Lower lobe of right lung (tissue), 2 donors: ENCODE measurements at places on chromosomes 11 and 22. TPM values are rescaled to one million over a fixed set of nuclear protein-coding genes. Genes with fewer than 3 reads are reported as not detected.

Gene TRPM5
- not detected for total RNA-seq

DNA sequence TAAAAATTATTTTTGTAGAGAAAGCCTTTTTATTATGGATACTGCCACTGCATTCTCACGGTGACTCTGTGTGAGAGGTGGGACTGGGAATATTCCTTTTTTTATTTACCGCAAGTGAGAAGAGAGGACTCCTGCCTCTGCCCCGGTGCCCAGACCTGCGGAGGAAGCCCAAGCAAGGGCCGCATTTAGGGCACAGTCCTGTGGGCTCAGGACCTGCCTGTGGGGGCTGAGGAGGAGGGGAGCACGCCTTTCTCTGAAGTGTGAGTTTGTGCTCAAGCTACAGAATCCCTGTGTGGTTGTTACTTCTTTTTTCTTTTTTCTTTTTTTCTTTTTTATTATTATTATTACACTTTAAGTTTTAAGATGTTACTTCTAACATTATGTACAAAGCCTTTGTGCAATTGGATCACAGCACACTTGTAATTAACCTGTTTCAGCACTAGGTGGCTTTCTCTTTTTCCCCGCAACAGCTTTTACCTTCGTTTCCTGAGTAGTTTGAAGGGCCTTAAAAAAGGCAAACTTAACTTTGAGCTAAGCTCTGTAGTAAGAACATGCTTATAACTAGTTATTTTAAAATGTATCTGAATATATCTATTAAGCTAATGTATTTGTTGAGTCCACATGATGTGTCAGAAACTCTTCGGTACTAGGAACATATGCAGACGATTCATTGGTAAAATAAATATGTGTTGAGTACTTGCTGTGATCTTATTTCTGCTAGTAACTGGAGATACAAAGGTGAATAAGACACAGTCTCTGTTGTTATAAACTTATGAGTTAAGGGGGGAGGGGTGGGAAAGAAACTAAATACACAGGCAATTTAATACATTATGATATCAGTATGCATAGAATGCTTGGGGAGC, 18.3 kb downstream of the AMOTL1 start:
- no peak for DNase-seq

- no peak for DNase-seq
Measured at GRCh38 chr11:133937015-133937414, 19.8 kb downstream of the IGSF9B start.

Gene C11orf16
- 5.4 TPM for total RNA-seq

Gene FAM111B
- 1.1 TPM for total RNA-seq

DNA sequence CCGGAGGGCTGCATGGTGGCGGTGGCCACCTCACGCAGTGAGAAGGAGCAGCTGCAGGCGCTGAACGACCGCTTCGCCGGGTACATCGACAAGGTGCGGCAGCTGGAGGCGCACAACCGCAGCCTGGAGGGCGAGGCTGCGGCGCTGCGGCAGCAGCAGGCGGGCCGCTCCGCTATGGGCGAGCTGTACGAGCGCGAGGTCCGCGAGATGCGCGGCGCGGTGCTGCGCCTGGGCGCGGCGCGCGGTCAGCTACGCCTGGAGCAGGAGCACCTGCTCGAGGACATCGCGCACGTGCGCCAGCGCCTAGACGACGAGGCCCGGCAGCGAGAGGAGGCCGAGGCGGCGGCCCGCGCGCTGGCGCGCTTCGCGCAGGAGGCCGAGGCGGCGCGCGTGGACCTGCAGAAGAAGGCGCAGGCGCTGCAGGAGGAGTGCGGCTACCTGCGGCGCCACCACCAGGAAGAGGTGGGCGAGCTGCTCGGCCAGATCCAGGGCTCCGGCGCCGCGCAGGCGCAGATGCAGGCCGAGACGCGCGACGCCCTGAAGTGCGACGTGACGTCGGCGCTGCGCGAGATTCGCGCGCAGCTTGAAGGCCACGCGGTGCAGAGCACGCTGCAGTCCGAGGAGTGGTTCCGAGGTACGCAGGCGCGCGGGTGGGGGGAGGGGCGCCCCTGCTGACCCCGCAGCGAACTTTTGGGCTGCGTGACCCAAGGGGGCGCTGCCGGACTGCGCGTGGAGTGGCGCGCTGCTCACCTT, 670 bp downstream of the NEFH start:
- peak; percentile 59 for DNase-seq

Gene GGT5
- total RNA-seq: 29.4 TPM

- no peak for DNase-seq
Measured at GRCh38 chr11:89660234-89660633, 49.9 kb upstream of the TRIM77 start.

Gene SUSD2
- total RNA-seq: 200 TPM

- DNase-seq: no peak
Measured at GRCh38 chr11:69496631-69497220, 15.3 kb downstream of the LINC01488 start.

- no peak for DNase-seq
Measured at GRCh38 chr22:33577862-33578411, 342.3 kb downstream of the LARGE1 start.

GRCh38 chr11:43567396-43567975, 113.1 kb upstream of the HSD17B12 start:
- DNase-seq: no peak

- DNase-seq: no peak
Measured at GRCh38 chr11:81725701-81726100, 1008.0 kb downstream of the FAM181B start.

DNA sequence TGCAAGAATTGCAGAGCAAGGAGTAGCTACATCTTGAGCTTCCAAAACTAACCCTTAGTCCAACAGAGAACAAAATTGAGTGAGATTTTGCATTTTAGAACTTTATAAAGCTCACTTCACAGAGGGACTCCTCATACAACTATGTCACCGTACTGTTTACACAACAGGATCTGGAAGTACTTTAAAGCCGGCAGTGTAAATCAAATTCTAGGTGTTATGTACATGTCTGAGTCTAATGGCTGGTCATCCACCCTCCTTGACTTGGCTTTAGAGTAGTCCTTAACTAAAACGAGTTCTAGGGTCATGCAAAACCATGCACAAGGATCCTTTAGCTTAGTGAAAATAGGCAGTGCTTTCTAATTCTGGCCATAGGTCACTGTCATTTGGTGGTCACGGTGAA, 23.5 kb downstream of the IRAG1 start:
- no peak for DNase-seq

Gene HMOX1
- 68.3 TPM for total RNA-seq

GRCh38 chr11:130674686-130675308, 226.4 kb downstream of the ADAMTS15 start:
- DNase-seq: no peak

DNA sequence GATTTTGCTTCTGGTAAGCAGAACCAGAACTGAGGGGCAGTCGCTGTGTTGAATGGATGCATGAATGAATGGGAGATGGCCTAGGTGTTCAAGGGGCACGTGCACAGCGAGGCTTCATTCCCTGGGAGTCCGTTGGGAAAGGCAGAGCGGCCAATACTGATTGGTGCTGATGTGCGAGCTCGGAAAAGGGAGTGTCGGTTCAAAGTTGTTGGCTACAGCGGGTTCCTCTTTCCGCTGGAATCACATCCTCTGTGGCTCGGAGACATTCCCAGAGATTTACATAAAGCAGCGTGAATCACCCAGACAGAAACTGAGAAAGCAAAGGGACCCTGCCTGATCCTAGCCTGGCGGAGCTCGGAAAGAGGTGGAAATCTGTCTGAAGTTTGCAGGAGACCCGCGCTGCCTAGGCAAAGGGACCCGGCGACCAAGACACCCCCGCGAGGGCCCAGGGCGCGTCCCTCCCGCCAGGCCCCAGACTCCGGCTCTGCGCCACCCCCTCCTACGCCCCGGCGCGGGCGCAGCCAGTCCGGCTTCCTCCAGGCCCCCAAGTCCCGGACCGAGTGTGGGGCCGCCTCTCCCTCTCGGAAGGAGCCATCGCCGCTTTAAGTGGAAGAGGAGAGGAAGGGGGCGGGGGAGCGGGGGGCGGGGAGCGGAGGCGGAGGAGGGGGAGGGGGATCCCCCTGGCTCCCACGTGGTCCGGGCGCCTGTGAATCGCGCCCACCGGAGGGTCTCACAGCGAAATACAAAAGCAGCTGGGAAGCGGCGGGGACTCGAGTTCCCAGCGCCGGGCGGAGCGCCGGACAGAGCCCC, at the start of gene FJX1:
FJX1 (plus strand) TSS at position 774 of the 810 bp plus-strand sequence. CDS start 177 bp downstream, outside the sequence.
- peak; percentile 54 for DNase-seq

DNA sequence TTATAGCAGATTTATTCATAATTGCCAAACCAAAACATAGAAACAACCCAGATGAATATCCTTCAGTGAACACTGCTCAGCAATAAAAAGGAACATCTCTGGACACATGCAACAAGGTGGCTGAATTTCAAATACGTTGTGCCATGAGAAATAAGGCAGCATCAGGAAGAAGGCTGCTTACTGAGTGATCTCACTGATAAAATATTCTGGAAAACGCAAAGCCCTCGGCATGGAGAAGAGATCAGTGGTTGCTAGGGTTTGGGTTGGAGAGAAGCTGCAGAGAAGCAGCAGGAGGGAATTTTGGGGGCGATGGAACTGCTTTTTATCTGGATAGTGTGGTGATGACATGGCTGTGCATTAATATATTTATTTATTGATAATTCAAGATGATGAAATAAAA, 11.0 kb upstream of the SHANK2 start:
- no peak for DNase-seq

- no peak for DNase-seq
Measured at GRCh38 chr11:134355656-134356055, 23.9 kb downstream of the GLB1L2 start.

DNA sequence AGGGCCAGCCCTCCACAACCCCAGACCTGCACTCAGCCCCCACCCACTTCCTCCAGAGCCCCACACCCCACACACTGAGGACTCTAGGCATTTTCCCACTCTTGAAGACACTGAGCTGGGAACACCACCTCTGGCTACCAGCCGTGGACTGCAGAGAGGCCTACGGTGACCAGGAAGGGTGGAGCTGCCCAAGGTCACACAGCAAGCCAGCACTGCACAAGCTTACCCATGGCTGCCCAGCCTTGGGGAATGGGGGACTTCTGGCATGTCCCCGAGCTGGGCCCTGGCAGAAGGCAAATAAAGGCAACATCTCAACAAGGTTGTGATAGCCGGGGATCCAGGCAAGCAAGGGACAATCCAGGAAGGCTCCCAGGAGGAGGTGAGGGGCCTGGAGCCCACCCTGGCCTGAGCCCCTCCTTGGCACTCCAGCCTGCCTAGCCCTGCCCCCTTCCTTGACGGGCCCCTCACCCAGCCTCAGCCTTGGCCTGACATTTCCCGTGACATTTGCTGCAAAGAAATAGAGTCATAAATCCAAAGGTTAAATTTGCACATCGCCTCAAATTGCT, 5.5 kb downstream of the RTN4R start:
- DNase-seq: no peak

- DNase-seq: no peak
Measured at GRCh38 chr22:43053176-43053575, 36.0 kb downstream of the TTLL1 start.

DNA sequence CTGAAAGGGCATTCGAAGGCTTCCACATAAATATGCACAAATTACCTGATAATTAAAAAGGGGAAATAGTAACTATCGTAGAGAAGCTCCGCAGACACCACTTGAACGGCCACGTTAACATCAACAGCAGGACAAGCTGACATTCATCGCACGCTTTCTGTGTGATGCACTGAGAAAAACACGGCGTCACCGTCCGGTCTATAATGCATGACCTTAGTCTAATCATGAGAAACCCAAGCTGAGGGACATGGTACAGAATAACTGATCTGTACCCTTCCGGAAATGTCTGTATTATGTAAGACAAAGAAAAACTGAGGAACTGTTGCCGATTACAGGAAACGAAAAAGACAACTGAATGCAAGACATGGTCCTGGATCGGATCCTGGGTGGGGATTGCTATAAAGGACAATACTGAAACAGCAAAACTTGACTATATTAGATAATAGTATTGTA, 678 bp upstream of the RANGAP1 start:
- DNase-seq: no peak

DNA sequence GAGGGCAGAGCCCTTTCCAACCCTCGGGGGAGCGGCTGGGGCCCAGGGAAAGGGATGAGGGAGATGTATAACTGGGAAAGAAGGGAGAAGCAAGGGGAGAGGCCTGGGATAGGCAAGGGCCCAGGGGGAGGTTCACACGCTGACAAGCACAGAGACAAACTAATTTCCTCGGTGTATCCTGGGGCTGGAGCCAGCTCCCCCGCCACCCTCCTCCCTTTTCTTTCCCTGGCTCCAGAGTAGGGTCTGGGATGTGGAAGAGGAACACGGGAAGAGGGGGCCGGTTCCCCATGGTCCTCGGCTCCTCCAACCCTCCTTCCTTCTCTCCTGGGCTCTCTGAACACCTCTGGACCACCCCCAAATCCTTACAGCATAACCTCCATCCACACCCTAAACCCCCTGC, 6.9 kb downstream of the CLCF1 start:
- no peak for DNase-seq
